ENCODE measurements at places on chromosomes 7 and 10.

GRCh38 chr10:34864149-34865067 lies 49.3 kb upstream of the PARD3 start:
- DNase-seq: no peak

DNA sequence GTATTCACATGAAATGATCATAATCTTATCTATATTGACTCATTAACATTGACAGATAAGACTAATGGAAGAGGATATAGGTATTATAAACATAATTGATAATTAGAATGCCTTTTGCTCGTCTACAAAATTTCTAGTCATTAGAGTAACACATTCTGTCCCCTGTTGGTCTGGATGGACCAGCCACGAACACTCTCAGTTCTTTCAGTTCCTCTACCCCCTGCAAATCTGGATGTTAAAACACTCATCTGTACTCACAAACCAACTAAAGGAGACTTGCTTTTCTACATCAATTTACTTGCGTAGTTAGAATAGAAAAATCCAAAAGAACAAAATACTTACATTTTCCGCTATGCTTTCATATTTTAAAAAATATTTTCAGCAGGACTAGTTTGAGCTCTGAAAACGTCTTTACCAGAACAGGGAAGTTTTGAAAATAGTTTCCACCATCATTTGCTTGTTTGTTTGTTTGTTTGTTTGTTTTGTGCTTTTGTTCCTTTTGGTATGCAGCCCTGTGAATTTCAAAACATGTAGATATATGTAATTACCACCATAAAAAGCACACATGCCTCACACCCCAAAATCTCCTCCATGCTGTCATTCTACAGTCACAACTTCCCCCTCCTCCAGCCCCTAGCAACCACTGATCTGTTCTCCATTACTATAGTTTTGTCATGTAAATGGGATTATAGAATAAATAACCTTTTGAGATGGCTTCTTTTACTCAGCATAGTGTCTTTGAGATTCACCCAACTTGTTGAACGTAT lies 103.8 kb downstream of the FZD1 start:
- DNase-seq: no peak

DNA sequence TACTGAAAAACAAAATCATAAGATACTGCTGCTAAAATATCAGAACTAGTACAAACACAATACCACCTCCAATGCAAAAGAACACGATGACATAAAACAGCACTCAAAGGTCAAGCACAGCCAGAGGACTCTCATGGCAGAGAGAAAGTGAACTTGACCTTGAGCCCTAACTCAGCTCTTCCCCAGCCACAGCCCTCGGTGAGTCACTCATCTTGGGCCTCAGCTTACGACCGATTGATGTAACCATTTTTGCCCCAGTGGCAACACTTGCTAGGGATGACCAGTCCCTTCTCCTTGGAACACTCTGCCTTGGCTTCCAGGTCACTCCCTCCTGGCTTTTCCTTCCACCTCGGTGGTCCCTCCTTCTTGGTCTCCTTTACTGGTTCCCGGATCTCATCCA lies 77.8 kb downstream of the JAZF1 start:
- DNase-seq: no peak

- no peak for DNase-seq
Measured at GRCh38 chr7:8433477-8434289, at the start of gene NXPH1. Gene NXPH1, plus strand, starts transcription at chr7:8433609.

GRCh38 chr10:112687647-112688046 lies 240.6 kb downstream of the VTI1A start:
- no peak for DNase-seq

DNA sequence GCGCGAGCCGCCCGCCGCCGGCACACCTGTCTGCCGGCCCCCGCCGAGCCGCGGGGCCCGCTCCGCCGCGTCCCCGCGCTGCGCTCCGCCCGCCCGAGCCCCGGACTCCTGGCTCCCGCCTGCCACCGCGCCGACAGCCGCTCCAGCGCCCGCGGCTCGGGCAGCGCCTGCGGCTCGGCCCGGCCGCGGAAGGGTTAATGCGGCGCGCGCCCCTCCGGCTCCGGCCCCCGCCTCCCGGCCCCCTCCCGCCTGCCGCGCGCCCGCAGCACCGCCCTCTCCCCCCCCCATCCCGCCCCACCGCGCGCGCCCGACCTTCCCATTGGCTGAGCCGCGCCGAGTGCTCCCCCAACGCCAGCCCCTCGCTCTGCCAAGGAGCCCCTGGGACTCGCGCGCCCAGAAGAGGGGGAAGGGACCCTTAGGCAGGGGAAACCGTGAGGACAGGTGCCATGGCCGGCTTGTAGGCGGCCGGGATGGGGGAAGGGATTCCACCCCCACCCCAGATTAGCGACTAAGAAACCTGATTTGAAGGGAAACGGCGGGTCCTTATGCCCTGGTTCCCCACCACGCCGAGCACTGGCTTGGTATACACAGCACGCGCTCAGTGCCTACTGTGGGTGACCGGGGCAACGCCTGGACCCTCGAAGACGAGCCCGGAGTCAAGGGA lies at the start of gene KCNH2:
Gene KCNH2 (minus strand): TSS at position 196 of the 664 bp plus-strand sequence. CDS start 408 bp downstream, outside the sequence.
- peak; percentile 42 for DNase-seq

GRCh38 chr10:132869621-132870020 lies 72.7 kb downstream of the CFAP46 start:
- no peak for DNase-seq

DNA sequence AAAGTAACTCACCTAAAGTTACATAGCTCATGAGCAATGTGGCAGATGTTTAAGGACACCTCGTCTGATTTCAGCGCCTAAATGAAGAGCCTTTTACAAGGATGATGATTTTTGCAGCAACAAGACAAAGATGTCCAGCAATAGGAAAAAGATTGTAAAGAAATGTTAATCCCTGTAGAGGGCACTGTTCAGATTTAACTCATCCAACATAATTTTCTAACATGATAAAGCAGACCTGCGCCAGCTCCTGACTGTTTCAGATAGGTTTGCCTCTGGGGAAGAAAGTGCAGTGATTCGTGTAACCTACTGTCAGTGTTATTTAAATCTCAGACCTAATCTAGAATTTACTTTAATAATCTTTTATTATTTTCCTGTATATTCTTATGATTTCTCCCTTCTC lies 595.2 kb downstream of the AUTS2 start:
- no peak for DNase-seq

GRCh38 chr7:10708447-10708846 lies 265.2 kb upstream of the PHF14 start:
- no peak for DNase-seq

DNA sequence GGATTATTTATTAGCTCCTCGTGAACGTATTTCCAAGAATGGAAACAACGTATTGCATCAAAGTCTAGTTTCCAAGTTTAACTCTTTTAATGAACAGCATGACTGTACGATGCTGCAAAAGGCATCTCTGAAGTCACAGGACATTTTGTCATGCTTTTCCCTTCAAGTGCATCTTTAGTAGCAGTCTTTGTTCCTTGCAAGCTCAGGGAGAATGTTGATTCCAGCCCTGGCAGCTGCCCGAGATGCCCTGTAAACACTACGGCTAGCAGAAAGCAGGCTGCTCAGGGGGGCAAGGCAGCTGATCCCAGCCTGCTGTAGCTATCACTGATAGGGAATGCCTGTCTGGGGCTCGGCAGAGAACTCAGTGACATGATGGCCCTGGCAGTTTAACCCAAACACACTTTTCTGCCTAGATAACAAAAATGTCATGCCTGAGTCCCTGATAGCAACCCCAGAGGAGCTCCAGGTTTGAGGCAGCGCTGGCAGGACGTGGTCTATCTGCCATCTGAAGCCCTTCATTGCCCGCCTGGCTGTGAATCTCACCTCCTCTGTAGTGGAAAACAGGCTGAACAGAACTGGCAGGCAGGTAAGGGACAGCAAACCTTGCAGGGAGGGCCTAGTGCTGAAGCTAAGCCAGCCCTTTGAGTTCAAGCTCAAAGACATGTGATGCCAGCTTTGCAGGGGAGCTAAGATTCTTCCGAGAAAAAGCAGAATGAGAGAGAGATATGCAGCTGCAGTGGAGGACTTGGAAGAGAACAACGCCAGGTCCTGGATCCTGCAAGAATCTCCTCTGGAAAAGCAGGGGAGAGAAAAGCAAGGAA lies 264.6 kb downstream of the SNX10 start:
- no peak for DNase-seq

- no peak for DNase-seq
Measured at GRCh38 chr7:121167971-121168370, 160.8 kb upstream of the WNT16 start.

Data from stimulated activated CD4-positive, alpha-beta T cell treated with anti-CD3 and anti-CD28 coated beads, Interleukin-2, amount 100 ng/mL, for 24 hours (primary cell).